ENCODE measurements at places on chromosomes 4 and X.

GRCh38 chr4:79678472-79679202 is 270.6 kb upstream of the GK2 start:
- DNase-seq: no peak

DNA sequence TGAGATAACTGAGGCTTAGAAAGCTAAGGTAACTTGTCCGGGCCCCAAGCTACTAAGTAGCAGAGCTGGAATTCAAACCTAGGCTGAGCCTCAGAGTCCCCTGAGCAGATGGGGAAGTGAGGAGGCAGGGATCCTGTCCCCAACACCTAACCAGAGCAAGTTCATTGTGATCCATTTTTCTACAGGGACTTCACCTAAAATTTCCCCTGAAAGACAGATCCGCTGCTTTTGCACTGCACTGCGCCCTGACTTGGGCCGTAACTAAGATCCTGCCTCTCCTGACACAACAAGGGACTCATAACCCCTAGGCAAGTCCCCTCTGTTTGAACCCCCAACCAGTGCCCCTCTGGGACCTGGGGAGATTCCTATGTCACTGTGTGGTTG is 25.6 kb upstream of the MTM1 start:
- DNase-seq: no peak

DNA sequence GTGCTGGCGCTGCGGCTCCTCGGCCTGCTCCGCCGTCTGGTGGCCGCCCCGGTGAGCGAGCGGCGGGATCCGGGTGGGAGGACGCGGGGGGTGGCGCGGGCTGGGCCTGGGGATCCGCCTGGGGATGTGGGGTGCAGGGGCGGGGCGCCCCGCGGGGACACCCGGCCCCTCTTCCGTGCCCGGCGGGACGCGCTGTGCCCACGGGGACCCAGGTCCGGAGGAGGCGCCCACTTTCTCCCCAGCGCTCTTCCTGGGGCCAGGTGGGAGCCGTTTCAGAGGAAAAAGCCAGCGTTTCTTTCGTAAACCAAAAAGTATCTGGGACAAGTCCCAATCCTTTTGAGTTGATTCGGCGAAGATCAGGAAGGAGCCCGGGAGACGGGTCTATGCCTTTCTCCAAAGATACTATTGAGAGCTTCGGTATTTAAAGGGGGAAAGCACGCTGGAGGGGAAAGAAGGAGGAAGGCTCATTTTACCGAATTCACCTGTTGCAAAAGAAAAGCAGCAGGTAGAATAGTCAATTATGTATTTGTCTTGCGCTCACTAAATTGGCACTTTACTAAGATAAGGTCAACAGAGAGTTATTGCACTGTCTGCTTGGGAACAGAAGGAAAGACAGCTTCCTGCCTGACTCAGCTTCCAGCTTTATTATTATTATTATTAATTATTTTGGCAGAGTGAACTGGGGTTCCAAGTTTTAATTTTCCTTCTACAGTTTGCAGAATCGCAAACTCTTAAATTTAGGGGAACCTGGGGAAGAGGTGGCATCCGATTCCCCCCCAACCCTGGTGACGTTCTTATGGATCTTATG is 81.5 kb upstream of the CD99 start:
- DNase-seq: peak; percentile 10

GRCh38 chrX:110397904-110398303 is 39.3 kb downstream of the RTL9 start:
- DNase-seq: no peak

DNA sequence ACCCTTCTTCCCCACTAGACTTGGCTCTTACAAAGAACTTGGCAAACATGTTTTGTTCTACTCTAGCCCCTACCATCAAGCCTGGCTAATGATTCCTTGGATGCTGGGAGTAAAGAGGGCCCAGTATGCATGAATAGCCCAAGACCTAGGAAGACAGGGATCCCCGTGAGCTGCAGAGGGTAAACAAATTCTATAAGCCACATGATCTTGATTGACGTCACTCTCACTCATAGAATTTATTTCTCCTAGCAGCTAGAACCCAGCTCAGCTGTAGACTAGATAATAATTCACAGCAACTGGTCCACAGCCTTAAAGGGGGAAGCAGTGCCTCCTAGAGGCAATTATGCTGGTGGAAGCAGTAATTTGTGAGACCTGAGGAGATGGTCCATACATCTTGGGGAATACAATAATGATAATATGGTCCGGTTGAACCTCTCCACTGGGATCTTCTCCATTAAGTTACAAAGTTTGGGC is 16.1 kb upstream of the USO1 start:
- no peak for DNase-seq

DNA sequence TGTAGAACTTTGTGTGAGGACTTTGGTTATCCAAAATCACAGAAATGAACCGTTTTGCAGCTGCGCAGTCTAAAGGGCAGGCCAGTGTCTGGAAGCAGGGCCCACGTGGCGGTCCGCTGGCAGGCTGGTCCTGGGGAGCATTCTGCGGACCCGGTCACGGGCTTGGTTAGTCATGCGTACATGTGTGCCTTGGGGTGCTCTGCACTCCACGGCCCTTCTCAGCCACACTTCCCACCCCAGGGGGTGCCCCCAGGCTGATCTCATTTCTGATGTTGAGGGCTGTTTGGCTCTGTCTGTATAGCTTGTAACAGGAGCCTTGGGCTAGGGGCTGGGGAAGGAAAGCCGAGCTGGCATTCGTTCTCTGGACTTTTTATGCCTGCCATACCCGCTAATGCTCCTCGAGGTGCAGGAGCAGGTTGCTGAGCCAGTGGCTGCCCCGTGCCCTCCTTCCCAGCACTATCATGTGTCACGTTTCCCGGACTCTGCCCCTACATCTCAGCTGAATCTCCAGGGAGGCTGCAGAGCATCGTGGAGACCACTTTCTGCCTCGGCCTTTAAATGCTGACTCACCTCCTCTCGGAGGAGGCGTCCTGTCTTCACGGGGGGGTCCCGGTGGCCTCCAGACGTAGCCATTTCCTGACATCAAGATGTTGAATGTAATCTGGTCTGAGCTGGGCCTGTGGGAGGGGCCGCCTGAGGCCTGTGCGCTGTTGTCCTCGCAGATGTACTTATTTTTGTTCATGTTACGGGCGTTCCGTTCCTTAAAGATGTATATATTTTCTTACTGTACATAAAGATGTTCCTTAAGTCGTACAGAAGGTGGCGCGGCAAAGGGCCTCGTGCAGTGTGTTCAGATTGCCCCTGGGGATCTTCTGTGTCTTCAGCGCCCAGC is 11.4 kb upstream of the TADA2B start:
- no peak for DNase-seq

GRCh38 chr4:128393101-128393704 is 105.6 kb upstream of the PGRMC2 start:
- no peak for DNase-seq

- no peak for DNase-seq
These were observed 50.8 kb upstream of the GNPDA2 start for GRCh38 chr4:44777115-44777514.

DNA sequence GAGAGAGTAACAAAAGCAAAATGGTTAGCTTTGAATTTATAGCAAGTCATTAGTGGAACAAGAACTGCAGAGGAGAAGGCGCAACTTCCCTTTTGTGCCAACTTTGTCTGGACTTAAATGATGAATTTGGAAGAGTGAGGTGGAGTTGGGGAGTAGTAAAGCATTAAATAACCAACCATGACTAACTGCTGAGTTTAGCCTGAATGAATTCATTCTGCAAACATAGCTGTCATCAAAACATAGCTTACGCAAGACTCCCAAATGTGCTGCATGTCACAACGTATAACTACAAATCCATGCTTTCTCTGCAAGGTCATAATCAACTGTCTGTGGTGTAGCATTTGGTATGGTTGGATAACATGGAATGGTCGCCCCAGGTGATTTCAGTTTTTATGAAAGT is 75.9 kb upstream of the RPL34 start:
- no peak for DNase-seq

- DNase-seq: no peak
These were observed 83.7 kb downstream of the ACOX3 start for GRCh38 chr4:8356856-8357255.

- DNase-seq: no peak
These were observed 242.7 kb upstream of the ETNPPL start for GRCh38 chr4:109005523-109005922.

DNA sequence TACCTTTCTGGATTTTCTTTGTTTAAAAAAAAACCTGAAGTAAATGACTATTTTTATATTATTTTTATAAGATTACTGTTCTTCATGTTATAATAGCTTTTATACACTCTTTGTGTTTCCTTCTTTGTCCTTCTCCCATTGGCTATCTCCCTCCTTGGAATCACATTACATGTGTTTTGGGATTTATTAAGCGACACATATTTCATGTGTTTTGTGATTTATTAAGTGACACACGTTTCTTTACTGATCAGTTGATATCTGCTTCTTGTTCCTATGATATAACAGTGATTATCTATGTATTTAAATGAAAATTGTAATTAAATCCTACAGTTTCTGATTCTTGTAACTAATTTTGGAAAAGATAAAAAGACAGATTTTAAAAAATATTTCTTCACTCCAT is 817.3 kb upstream of the AGA start:
- DNase-seq: no peak

- DNase-seq: no peak
These were observed 76.3 kb upstream of the ARHGAP36 start for GRCh38 chrX:130981836-130982235.

GRCh38 chr4:145493166-145493565 is 11.5 kb downstream of the SMAD1 start:
- DNase-seq: no peak

- DNase-seq: no peak
These were observed 1470.6 kb upstream of the PABPC4L start for GRCh38 chr4:135672202-135672601.

DNA sequence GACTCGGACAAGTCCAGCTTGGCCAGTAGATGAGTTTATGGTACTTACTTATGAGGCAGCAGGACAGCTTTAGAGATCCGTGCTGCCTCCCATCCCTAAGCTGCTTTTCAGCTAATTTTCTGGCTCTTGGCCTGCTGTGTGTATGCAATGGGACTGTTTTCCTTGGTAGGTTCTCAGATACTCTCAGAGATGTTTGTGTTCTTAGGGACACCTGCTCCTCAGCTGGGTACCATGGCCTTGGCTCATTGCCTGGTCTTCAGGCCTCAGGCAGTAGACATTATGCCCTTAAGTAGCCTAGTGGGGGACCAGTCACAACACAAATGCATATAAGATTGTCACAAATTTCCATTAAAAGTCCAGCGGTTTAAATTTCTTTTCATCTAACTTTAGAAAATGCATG is 688.0 kb downstream of the PCDH7 start:
- no peak for DNase-seq

- DNase-seq: peak; percentile 96
These were observed 21.6 kb downstream of the FABP2 start for GRCh38 chr4:119300101-119300978.

- no peak for DNase-seq
These were observed 21.1 kb upstream of the STIM2 start for GRCh38 chr4:26839534-26839951.

GRCh38 chr4:173192375-173193162 is 24.0 kb downstream of the GALNT7 start:
- no peak for DNase-seq

GRCh38 chrX:31071725-31072124 is at the start of gene FTHL17:
Gene FTHL17 (minus strand): TSS chrX:31072041. CDS start chrX:31071953, 88 bp downstream.
- no peak for DNase-seq

- DNase-seq: no peak
These were observed 99.3 kb upstream of the PRKG2 start for GRCh38 chr4:81314196-81314896.

DNA sequence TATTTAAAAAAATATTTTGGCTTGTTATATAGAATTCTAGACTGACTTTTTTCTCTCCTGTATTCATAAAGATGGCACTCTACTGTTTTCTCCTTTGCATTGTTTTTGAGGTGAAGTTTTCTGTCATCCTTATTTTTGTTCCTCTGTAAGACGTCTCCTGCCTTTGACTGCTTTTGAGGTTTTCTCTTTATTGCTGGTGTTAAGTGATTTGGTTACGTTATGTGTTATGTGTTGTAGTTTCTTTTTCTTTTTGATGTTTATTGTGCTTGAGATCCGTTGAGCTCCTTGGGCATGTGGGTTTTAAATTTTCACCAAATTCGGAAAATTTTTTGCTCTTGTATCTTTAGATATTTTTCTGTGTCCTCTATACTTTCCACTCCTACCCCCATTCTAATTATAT is 50.0 kb downstream of the KDM6A start:
- no peak for DNase-seq

- DNase-seq: no peak
These were observed 28.1 kb downstream of the ZFP42 start for GRCh38 chr4:188023682-188024081.

DNA sequence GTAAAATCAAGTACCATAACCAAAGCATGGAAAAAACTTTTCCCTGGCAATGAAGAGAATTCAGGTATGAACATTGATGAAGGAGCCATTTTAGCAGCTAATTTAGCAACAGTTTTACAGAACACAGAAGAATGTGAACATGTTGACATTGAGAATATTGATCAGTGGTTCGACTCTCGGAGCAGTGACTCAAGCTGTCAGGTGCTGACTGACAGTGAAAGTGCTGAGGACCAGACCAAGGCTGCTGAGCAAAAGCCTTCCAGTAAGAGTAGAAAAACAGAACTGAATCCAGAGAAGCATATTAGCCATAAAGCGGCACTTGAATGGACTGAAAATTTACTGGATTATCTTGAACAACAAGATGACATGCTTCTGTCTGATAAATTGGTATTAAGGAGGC is 2.8 kb downstream of the TIGD2 start:
- no peak for DNase-seq

- DNase-seq: no peak
These were observed 122.5 kb upstream of the CLNK start for GRCh38 chr4:10806953-10807645.

DNA sequence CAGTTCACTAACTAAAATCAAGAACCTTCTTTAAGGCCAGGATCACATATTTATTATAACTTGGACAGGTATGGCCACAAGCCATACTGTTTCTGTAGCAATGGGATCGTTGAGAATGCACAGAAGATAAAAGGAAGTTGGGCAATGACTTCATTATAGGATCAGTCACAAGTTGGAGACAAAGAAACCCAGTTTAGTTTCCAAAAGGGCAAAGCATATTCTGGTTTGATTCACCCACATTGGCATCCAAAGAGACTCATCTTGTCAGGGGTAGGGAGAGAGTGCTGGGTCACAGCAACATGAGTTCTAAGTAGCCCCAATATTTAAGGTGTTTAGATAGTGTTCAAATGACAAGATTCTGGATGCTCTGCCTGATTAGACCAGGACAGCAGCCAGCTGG is 317.1 kb upstream of the GALNT7 start:
- no peak for DNase-seq

DNA sequence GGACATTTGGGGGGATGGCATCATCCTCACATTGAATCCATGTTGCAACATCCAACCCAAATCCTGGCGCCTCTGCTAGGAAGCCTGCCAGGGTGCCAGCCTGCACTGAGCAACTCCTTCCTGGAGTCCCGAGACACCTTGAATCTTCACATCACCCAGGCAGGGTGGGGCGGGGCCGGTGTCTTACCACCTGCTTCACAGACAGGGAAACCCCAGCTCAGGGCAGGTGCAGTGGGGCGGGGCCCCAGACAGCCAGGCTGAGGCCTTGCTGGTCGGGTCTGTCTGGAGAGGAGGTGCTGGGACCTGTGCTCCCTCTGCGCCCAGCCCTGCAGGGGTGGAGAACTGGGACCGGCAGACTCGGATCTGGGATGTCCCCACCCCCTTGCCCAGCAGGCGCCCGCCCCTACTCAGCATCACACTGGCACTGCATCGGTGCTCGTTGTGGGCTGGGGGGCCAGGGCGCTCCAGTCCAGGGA is 31.5 kb upstream of the HTRA3 start:
- DNase-seq: no peak

GRCh38 chrX:56797574-56798338 is 68.7 kb downstream of the NBDY start:
- DNase-seq: peak; percentile 38

- peak; percentile 94 for DNase-seq
These were observed 2.9 kb upstream of the FAT1 start for GRCh38 chr4:186726426-186727168.
